Activated CD4-positive, alpha-beta T cell treated with anti-CD3 and anti-CD28 coated beads, Interleukin-2, amount 50 U/mL, for 16 hours (primary cell): ENCODE measurements at places on chromosomes 13 and 19.

- peak; percentile 48 for DNase-seq
These were observed 6.3 kb upstream of the JUNB start for GRCh38 chr19:12784871-12785430.

GRCh38 chr19:30444686-30445232 lies 72.6 kb downstream of the ZNF536 start:
- no peak for DNase-seq

DNA sequence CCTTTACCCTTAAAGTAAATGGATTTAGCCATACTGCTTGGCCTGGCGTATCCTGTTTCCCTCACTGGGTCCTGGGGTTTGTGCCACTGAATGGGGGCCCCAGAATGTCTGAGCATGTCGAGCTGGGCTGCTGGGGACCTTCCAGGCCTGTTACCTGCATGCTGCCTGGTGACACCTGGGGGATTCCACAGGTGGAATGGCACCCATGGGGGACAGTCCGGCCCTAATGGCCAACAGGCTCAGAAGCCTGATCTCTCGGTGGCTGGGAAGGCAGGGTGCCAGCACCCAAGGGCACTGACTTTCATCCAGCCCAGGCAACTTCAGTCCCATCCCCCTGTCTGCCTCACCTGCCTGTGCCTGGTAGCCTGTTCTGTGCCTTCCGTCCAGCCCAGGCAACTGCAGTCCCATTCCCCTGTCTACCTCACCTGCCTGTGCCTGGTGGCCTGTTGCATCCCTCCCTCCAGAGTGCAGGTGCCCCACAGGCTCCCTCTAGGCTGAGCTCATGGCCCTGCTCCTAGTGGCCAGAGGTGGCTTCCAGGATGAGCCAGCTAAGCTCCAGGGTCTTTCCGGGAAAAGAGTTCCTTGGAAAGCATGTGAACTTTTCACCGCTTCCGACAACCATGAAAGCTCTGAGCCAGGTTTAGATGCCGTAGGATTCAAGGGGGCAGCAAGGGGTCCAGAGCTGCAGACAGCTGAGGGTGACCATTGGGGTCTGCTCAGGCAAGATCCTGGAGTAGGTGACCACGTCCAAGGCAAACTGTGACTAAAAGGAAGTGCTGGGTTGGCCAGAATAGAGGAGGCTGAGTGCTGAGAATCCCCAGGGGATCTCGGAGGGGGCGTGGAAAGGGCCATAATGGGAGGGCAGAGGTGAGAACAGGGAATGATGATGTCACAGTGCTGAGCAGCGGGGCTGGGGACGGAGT lies 30.3 kb upstream of the ZNF492 start:
- no peak for DNase-seq

DNA sequence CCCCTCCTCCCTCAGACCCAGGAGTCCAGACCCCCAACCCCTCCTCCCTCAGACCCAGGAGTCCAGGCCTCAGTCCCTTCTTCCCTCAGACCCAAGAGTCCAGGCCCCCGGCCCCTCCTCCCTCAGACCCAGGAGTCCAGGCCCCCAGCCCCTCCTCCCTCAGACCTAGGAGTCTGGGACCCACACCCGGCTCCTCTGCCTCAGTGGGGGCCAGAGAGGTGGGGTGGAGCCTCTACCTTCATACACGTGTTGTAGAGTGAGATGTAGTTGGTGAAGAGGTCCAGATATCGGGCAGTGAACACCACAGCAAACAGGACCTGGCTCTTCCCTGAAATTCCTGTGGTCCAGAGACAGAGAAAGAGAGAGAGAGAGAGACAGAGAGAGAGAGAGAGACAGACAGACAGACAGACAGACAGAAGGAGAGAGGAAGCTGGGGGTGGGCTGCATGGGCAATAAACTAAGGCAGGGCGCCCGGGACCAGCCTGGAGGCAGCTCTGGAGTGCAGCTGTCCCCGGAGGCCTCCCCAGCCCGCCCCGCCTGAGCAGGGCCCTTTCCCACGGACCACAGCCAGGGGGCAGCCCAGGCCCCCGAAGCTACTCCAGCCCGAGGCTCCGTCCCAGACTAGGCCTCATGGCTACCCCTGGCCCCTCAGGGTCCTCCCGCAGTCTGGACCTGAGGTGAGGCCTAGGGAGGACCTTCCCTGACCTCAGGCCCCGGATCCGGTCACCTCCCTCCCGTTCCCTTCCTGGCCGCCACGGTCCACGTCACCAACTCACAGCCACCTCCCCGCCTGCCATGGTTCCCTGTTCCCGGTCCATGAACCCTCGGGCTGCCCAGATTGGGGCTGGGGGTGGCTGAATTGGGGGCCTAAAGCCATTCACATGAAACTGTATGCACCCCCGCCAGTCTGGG lies 907 bp downstream of the KDELR1 start:
- peak; percentile 66 for DNase-seq

DNA sequence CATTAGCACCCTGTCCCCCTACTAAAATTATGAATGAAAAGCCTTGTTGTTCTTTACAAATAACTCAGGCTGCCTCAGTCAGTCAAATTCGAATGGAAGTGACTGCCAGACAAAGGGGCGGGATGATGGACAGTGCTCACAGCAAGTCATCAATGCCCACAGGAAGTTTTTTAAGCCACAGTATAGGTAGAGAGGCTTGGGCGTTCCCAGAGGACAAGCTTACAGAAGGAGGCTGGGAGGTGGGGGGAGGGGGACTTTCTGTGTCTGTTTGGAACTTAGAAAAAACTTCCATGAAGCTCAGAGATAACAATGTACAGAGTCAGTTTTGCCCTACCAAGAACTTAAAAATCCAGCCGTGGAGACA lies 18.5 kb upstream of the SPRY2 start:
- DNase-seq, result no peak

DNA sequence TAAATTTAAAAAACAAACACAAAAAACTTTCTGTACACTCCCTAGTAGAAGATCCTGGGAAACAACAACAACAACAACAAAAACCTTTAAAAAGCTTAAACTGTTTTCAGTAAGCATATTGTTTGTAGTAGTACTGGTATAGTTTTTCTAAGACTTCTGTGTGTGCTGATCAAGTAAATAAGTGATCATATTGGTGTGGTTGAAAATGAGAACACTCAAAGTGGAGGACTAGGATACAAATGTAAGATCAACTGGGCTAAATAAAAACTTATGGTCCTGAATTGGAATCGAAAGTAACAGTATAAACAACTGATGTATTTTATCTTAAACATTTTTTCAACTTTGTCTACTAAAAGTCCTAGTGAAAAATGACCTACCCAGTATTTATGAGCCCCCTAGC lies 135.5 kb downstream of the FOXO1 start:
- DNase-seq, result no peak

DNA sequence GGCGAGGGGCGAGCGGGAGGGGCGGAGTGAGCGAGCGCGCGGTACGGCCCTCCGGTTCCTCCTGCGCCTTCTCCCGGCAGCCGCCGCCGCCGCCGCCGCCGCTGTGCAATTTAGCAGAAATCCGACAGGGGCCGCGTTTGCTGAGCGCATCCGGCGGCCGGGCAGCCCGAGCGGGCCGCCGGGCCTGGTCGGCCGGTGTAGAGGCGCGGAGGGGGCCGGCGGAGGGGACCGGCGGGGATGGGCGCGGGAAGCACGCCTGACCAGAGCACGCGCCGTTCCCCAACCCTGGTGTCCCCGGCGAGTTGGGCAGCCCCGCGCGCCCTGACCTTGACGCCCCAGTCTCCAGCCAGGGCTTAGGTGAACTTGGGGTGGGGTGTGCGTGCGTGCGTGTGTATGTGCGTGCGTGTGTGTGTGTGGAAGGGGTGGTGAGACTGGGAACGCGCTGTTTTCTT lies 144.5 kb upstream of the ZNF536 start:
- DNase-seq, result peak; percentile 64

- no peak for DNase-seq
These were observed 484.2 kb upstream of the SLITRK1 start for GRCh38 chr13:84366506-84366905.

DNA sequence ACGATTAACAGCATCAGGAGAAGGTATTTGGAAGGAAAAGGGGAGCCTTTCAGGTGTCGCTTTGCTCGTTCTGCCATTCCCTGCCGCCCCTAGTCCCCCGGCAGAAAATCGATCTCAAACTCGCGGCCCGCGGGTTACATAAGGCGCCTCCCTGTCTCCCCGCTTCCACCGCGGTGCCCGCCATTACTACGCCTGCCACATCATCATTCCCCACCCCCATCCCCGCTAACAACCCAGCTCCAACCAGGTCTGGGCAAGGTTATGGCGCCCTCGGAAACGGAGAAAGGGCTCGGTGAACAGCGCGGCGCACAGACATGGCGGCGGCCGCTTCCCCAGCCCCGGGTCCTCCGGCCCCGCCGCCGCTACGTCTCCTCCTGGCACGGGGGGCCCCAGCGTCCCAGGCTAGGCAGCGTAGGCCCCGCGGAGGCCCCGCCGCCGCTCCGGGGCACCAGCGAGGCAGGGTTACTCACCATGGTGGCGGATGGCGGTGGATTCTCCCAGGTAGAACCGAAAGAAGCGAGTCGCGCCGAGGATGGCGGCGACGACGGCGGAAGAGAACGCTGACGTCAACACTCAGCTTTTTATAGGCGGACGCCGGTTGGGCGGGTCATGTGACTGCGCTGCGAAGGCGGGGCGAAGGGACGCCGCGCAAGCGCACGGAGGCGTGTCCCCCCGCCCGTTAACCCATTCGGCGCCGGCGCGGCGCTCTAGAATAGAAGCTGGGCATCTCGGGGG lies at the start of gene EEF2:
Gene EEF2, minus strand, starts transcription at position 556 of the 735 bp plus-strand sequence. Its CDS starts 83 bp downstream, at position 473.
- DNase-seq, result peak; percentile 94

GRCh38 chr13:99982731-99983498 lies 1.3 kb downstream of the ZIC2 start:
- no peak for DNase-seq

DNA sequence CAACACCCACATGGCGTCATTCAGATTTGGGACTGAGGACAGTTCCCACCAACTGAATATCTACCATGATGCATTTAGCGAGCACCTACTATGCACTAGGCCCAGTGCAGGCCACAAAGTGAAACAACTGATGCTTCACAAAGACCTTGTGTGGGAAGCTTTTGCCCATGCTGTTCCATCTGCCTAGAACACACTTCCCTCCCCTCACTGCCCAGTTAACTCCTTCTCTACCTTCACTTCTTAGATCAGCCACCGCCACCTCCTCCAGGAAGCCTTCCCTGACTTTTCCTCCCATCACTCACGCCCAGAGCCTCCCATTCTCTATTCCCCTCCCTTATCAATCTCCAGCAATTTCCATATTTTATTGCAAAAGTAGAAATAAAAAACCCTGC lies 25.7 kb downstream of the PTPRS start:
- no peak for DNase-seq

DNA sequence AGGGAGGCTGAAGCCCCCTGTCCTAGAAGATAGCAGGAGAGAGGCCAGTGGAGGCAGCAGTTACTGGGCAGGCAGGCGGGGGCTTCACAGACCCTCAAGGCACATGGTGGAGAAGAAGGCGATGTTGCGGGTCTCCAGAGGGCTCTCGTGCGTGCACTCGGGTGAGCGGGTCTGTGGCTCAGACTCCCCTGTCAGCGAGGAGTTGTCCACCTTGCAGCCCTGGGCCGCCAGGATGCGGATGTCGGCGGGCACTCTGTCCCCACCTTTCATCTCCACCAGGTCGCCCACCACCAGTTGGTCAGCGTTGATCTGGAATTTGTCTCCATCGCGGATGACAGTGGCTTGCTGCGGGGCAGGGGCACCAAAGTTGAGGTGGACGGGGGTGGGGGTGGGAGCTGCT lies 3.2 kb downstream of the ATP4A start:
- DNase-seq, result no peak

- DNase-seq, result no peak
These were observed 23.5 kb upstream of the CCL25 start for GRCh38 chr19:8028951-8029491.

- peak; percentile 65 for DNase-seq
These were observed 40.3 kb downstream of the ZNF787 start for GRCh38 chr19:56080669-56081401.

DNA sequence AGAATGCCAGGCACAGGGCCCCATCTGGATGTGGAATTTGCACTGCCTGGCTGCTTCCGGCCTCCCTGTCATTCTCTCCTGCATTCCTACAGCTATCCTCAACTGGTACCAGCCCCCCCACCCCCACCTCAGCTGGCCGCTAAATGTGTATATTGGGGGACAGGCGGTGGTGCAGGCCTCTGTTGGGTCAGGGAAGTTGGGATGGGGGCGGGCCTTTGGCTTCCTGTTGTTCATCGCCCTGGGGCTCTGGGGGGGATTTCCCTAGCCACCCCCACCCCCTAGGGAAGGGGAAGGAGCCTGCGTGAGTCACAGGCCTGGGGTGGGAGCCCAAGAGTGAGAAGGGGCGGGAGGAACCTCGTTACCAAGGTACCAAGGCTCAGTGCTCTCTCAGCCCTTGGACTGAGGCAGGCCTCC lies 10.6 kb downstream of the POU2F2 start:
- peak; percentile 89 for DNase-seq

DNA sequence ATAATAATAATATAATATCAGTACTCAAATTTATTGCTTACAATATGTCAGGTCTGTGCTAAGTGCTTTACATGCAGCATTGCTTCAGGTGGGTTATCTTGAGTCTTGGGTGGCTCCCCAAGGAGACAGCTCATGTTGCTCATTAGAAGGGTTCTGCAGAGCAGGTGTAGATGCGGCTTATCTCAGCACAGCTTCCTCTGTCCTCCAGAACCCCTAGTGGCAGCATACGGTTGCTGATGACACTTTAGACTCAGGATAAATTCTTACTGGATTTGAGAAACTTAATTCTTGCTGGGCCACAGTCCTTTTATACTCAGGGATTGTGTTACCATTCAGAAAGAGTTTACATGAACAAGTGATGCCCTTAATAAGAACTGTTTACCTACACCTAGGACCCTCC lies 8.9 kb downstream of the COG3 start:
- peak; percentile 10 for DNase-seq

DNA sequence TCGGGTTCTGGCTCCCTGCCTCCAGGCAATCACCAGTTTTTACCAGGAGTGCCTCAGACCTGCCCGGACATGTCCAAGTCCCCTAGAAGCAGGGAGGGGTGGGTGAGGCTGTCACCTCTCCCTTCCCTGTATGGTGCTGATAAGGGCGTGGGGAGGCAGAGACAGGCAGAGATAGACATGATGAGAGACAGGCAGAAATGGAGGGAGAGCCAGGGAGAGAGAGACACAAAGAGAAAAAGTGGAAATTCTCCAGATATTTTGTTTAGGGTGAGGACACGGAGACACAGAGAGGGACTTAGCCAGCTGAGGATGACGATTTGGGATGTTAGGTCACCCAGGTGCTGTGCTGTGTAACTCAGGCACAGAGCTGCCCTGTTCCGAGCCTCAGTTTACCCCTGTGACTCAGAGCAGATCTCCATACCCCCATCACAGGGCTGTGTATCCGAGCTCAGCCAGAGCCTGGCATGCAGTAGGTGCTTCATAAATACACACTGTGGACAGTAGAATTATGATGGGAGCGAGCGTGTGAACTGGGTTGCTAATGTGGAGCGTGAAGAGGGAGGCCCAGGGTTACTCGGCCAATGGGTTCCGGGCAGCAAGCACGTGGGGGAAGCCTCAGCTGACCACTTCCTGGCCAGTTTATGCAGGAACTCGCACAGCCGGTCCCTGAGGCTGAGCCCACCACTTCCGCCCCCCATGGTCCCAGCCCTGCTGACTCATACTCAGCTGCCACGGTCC lies 11.9 kb upstream of the GDF15 start:
- DNase-seq, result peak; percentile 85

- DNase-seq, result peak; percentile 59
These were observed 170.3 kb downstream of the PTPRS start for GRCh38 chr19:5170329-5170745.

- no peak for DNase-seq
These were observed 24.8 kb upstream of the SLC46A3 start for GRCh38 chr13:28743499-28744083.
